ENCODE measurements at places on chromosomes 4 and X.

- DNase-seq: no peak
Measured at GRCh38 chrX:39560271-39560670, 537.5 kb downstream of the BCOR start.

DNA sequence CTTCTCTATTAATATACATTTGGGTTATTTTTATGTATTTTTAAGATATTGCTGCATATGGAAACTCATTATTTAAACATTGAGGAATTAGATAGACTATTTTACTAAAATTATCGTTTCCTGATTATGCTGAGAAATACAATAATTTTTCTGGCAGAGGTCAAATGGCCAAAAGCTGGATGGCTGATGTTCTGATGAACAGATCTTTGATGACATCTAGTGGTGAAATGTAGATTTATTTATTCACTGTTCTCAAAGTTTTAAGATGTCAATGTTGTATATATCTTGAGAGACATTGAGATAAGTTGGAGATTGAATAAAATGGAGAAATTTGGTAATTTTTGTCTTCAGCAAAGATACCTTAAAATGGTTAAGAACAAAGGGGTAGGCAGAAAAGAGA, 96.2 kb downstream of the UGT8 start:
- no peak for DNase-seq

DNA sequence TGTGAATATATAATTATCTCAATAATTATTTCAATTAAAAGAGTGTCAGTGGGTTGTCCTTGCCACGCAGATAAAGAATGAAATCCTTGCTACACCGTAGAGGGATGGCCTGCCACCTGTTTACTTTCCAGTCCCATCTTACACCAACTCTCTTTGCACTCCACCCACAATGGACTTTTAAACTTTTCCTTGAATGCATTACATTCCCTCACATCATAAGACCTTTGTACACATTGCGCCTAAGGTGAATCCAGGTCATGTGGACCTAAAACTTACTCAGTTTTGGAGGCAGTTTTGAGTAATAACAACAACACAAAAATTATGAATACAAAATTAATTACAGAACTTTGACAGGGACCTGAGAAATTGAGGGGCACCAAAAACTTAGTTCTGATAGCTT, 78.7 kb upstream of the PDE5A start:
- no peak for DNase-seq

GRCh38 chr4:117900832-117901231, 133.5 kb upstream of the NDST3 start:
- DNase-seq: no peak

DNA sequence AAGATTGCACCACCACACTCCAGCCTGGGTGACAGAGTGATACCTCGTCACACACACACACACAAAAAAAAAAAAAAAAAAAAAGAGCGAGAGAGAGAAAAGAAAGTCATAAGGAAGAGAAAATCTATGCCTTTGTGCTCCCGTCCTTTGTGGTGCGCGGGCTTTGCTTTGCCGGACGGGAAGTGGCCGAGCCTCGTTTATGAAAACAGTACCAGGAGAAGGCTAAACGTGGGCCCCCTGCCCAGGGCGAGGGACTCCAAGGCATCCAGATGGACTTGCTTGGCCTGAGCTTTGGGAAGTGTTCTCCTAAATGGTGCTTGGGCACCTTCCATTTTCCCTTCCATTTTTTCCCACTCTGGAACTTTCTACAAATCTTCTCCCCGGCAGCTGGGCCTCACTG, 109.3 kb upstream of the LRPAP1 start:
- DNase-seq: no peak

GRCh38 chr4:7297374-7297773, 105.0 kb downstream of the SORCS2 start:
- DNase-seq: no peak

- DNase-seq: no peak
Measured at GRCh38 chrX:10360116-10360515, 203.3 kb downstream of the CLCN4 start.

GRCh38 chrX:103417933-103418332, 41.6 kb downstream of the BEX3 start:
- DNase-seq: no peak

DNA sequence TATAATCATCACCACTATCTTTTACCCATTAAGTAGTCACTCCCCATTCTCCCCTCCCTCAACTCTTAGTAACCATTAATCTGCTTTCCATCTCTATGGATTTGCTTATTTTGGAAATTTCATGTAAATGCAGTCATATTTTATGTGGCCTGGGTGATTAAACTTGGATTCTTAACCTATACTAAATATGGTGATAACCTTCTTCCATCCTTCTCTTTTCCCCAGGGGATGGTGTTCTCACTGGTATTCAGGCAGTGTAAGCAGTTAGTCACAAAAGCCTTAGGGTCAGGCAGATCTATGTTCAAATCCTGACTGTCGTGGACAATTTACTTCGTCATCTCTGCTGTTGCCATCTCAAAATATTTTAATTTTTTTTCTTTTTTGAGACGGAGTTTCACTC, 29.6 kb downstream of the RAB40AL start:
- no peak for DNase-seq

DNA sequence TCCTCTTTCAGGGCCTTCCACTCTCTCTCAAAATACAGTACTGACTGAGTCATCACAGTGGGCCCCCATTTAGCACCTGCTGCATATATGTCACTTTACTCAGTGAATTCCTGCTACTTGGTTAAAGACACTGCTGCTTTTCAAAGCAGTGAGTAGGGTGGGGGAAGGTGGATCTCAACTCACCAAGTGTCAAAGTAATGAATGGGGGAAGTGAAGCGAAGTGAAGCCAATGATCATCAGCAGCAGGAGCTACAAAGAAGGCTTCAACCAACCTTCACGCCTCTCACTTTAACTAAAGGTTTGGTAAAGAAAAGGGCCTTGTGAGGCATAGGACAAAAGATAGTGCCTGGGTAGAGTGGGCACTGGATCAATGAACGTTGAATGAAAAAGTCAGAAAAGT, 424.1 kb downstream of the SMARCA1 start:
- no peak for DNase-seq

DNA sequence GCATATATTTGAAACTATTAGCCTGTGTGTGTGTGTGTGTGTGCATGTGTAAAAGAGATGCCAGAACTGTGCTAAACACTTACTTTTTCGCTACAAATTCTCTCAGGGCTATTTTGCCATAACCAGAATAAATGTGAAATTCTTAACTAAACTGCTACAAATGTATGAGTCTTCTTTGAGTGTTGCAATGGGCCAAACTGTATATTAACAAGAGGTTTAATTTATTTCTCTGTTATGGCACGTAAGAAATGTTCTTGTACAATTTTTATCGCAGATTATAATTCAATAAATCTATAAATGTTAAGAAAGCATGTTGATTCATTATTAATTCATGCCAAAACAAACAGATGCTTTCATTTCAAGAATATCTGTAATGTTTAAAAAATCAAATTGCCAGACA, 454.5 kb upstream of the PCDH7 start:
- DNase-seq: no peak

DNA sequence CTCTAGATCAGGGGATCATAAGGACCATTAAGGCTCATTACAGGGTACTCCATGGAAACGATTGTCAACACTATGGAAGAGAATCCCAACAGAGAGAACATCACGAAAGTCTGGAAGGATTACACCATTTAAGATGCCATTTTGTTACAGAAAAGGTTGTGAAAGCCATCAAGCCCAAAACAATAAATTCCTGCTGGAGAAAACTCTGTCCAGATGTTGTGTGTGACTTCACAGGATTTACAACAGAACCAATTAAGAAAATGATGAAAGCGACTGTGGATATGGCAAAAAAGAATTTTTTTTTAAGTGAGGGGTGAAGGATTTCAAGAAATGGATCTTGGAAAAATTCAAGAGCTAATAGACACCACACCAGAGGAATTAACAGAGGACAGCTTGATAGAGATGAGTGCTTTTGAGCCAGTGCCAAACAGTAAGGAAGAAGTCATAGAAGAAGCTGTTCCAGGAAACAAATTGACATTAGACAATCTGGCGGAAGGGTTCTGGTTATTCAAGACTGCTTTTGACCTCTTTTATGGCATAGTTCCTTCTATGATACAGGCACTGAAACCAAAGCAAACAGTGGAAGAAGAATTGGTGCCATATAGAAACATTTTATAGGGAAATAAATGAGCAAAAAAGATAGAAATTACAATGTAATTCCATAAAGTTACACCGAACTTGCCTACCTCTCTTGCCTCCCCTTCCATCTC, 17.3 kb upstream of the LSM6 start:
- DNase-seq: no peak

GRCh38 chr4:158282252-158282651, 72.0 kb downstream of the TMEM144 start:
- DNase-seq: no peak

GRCh38 chrX:150610043-150610442, 41.6 kb downstream of the MTM1 start:
- DNase-seq: no peak

- DNase-seq: no peak
Measured at GRCh38 chrX:24014388-24015018, 12.5 kb downstream of the KLHL15 start.

GRCh38 chr4:144557404-144557803, 88.6 kb upstream of the HHIP start:
- no peak for DNase-seq

DNA sequence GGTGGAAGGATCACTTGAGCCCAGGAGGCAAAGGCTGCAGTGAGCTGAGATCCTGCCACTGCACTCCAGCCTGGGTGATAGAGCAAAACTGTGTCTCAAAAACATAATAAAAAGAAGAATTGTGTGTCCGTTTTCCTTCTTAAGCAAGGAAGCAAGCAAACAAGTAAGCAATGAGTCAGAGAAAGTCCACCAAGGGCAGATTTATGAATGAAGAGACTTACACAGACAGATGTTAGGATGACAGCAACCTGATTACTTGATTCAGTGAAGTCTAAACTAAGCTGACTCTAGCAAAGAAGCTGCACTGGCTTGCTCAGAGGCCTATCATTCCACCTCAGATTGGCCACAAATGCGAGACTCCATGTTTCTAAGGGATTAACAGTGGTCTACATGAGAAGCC, 34.1 kb upstream of the SCML1 start:
- no peak for DNase-seq

GRCh38 chr4:164116286-164116685, 621.8 kb downstream of the TMA16 start:
- no peak for DNase-seq

GRCh38 chr4:4721636-4722035, 137.8 kb upstream of the MSX1 start:
- no peak for DNase-seq

GRCh38 chr4:152500800-152501434, 35.0 kb downstream of the FBXW7 start:
- no peak for DNase-seq

DNA sequence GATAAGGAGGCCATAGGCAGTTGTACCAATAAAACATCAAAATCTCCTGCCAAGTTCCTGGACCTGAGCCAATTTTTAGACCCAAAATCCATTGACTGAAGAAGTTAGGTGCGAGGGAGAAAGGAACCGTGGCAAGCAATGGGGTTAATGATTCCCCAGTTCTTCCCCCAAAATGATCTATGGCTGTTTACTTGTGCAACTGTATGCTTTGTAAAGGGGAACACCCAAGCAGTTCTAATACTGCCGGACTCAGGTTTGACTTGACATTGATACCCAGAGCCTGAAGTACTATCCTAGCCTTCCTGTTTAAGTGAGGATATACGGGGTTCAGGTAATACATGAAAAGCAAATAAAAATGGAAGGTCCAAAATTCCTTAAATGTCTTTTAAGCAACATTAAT, 6.7 kb upstream of the EIF4E start:
- no peak for DNase-seq

GRCh38 chr4:34039766-34040165, 2204.5 kb downstream of the ARAP2 start:
- DNase-seq: no peak

- no peak for DNase-seq
Measured at GRCh38 chrX:3177851-3178250, 136.6 kb downstream of the ARSF start.

- no peak for DNase-seq
Measured at GRCh38 chr4:38046727-38047489, 86.7 kb downstream of the PTTG2 start.

- no peak for DNase-seq
Measured at GRCh38 chr4:56185901-56186300, 201.4 kb downstream of the AASDH start.

- DNase-seq: no peak
Measured at GRCh38 chrX:12971282-12972003, 3.5 kb upstream of the TMSB4X start.

DNA sequence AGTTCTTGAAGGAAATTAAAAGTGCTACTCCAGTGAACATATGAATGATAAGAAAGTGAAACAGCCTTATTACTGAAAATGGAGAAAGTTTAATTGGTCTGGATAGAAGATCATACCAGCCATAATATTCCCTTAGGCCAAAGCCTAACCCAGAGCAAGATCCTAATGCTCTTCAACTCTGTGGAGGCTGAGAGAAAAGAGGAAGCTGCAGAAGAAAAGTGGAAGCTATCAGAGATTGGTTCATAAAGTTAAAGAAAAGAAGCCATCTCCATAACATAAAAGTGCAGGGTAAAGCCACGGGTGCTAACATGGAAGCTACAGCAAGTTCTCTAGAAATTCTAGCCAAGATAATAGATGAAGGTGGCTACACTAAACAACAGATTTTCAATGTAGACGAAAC, 85.5 kb upstream of the ATOH1 start:
- DNase-seq: no peak

DNA sequence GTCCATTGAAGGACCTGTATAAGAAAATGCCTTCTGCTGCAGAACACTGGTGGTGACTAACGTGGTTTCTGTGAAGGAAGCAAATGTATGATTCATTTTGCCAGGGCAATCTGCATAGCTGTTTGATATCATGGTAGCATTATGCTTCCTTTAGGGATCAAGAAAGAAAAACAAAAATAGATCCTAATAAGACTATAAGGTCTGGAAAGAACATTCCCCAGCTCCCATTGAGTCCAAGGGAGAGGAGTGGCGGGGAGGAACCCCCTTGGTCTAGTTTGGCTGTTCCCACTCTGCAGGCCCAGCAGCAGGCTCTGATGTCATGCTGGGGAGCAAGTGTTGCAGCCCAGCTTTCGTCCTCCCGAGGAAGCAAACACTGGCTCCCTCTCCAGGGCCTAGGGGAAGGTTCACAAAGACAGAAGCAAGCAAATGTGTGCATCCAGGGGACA, 154.5 kb upstream of the GALNT7 start:
- DNase-seq: no peak

- no peak for DNase-seq
Measured at GRCh38 chr4:26736621-26737020, 124.0 kb upstream of the STIM2 start.

Data from sciatic nerve (tissue), 2 donors.